Stimulated activated CD4-positive, alpha-beta T cell treated with anti-CD3 and anti-CD28 coated beads, TNF-alpha, amount 100 ng/mL, for 24 hours (primary cell): ENCODE measurements at places on chromosomes 3 and 15.
A peak's percentile ranks its signal among the peaks of the same experiment; 100 is the strongest.

DNA sequence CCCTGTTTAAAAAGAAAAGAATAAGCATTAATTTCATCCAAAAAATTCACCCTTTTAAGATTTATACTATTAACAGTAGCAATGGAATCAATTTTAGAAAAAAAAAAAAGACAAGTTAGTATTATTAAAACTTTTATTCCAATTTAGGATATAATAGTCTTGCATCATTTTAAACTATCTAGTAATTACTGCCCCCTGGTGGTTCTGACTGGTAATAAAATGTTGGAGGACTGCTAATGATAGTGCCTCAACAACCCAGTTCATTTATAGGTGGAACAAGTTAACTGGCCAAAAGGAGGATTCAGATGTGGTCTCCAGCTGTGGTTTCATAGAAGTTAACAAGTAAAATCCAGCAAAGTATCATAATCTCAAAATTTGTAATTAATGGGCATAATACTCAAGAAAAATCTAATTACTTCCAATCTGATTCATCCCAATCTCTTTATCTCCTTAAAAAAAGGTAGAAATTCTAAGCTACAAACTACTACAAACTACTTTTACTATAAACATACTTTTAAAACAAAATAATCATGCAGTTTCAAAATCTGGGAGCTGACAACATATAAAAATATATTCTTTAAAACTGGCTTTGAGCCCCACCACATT is 30.7 kb upstream of the WDR49 start:
- DNase-seq: peak; percentile 37

DNA sequence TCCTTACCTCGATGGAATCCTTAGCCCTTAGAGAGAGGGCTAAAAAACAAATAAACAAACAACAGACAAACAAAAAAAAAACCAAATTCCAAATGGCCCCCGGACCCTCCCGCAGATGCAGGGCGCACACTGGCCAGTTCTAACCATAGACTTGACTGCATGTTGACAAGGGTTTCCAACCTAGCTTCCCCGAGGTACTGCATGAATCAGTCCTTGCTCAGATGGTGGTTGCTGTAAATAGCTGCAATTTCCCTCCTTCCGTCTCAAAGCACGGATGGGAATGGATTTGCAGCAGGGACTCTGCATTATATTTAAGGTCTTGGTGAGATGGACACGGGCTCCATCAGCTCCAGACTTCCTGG is 162.8 kb downstream of the CD47 start:
- no peak for DNase-seq

DNA sequence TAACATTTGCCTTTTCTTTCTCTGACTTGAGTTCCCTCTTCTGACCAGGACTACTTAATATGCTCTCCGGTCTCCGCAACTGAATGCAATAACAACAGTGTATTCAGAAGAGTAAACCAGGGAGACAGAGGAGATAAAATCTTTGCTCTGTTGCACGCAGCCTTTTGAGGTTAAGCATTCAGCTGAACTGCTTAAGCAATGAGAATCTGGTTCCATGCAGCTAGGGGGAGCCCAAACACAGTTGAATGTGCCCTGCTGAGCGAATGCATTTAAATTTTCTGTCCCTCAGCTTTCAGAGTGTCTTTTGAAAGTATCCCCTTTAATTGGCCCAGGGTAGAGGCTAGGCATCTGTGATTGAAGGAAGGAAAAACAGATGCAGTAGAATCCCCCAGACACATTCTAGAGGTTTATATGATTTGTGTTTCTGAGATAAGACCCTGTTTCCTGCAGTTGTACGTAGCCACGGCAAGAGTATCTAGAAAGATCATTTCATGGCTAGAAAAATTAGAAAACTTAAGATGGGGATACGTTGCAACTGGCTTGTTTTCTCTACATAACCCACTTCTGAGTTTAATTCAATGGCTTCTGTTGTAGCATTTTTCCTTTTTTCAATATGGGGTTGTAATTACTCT is 309.6 kb downstream of the TUSC7 start:
- DNase-seq: no peak

GRCh38 chr15:69161079-69161877 is 843 bp downstream of the GLCE start:
- no peak for DNase-seq

GRCh38 chr15:74403991-74404563 is 29.7 kb downstream of the SEMA7A start:
- no peak for DNase-seq
